ENCODE measurements at places on chromosomes 2 and 18.

- DNase-seq: peak; percentile 24
These were observed 4.9 kb upstream of the NEUROD1 start for GRCh38 chr2:181685150-181685688.

GRCh38 chr2:127485051-127485693 lies 41.1 kb downstream of the IWS1 start:
- peak; percentile 18 for DNase-seq

DNA sequence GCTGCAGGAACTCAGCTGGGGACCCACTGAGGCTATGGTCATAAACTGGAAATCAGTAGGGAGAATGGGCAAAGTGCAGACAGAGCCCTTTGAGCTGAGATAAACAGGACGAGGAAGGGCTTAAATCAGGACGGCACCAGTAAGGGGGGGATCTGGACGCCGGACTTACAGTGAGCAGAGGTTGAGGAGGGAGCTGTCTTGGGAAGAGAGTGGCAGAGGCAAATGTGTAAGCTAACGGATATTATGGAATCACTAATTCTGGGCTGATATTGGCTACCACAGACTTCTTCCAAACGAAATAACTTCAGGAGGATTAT lies 539 bp downstream of the CYP27A1 start:
- peak; percentile 26 for DNase-seq

GRCh38 chr18:46756559-46757201 lies at the start of gene ST8SIA5:
Gene ST8SIA5 (minus strand): TSS chr18:46757053. CDS start chr18:46756508, 545 bp downstream.
- no peak for DNase-seq
